Stimulated activated CD8-positive, alpha-beta memory T cell treated with anti-CD3 and anti-CD28 coated beads, Interleukin-7, amount 100 ng/mL, for 1 hour (primary cell): ENCODE measurements at places on chromosomes 1 and 21.

GRCh38 chr1:25654109-25654660 is 37.6 kb downstream of the MAN1C1 start:
- DNase-seq = no peak

- DNase-seq = no peak
Observed at GRCh38 chr1:178382372-178382771, 114.4 kb downstream of the CLEC20A start.

DNA sequence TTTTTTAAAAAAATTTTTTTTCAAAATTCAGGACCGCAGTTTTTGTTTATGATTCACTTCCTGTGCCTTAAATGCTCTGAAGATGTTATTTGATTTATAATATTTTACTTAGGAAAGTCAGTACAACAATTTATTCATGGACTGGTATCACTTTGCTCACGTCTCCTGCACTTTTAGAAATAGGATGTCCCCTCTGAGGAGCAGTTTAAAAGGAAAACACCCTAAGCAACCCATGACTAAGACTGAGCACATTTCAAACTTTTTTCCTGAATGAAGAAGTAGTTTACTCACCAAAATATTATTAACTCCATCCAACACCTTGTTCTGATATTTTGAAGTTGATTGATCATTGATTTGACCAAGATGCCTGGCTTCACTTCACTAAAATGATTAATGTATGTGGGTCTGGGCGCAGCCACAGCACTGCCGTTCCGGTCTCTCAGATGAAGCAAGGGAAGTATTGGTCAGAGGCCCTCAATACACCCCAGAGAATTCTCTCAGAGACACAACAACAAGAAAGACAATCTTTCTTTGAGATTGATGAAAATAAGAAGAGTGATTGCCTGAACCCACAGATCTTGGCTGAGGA is 223.9 kb downstream of the TGFB2 start:
- DNase-seq = no peak

GRCh38 chr1:203453616-203454015 is 22.0 kb upstream of the PRELP start:
- no peak for DNase-seq

DNA sequence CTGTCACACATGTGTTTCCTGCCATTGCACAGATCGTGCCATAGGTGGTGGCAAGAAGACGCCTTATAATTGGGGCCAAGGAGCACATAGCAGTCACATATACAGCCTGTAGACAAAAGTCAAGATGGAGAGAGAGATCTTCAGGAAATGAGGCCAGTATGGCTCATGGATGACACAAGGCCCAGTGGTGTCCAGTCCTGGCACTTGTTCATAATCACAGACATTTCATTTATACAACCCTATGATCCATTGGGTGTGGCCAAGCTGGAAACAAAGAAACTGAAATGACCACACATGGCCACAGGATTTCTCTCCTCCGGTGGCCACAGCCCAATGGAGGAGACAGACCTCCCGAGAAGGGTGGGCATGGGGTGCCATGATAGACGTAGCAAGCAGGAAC is 78.5 kb upstream of the KAZN start:
- no peak for DNase-seq

GRCh38 chr1:161017756-161018630 is 3.0 kb downstream of the F11R start:
- DNase-seq = no peak

GRCh38 chr1:161185282-161185682 is 8.0 kb upstream of the B4GALT3 start:
- no peak for DNase-seq

- DNase-seq = no peak
Observed at GRCh38 chr1:206826394-206826793, 39.0 kb upstream of the IL20 start.

DNA sequence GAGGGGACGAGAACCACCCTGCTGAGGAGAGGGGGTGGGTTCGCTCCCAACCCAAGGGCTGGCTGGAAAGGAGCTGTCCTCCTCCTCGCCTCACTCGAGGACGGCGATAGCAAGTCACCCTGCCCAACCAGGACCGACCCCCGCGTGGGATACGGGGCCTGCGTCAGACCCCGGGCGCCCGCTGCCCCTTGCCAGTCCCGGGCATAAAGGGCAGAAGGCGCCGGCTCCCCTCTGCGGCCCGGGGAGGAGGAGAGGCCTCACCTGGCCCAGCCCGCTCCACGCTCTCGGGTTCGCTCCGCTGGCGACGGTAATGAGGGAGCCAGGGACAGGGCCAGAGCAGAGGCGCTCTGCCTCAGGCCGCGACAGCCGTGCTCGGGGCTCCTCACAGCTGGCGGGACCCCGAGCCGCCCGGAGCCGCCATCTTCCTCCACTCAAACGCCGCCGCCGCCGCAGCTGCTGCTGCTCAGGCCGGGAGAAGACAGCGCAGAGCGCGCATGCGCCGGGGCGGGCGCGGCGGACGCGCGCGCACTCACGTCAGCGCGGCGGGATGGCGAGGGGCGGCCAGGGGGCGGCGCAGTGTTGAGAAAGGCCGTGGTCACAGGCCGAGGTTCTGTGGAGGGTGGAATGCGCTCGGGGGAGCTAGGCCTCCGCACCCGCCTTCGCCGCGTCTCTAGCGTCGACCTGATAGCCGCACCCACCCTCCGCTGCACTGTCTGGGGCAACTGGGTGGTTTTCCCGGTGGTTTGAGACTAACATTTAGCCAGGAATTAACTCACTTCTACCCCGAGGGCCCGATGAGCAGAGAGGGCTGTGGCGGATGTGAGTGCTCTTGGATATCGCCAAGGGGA is at the start of gene FBXO42:
TSS of gene FBXO42 (minus strand) at position 487 of the 848 bp plus-strand sequence. CDS start 37,062 bp downstream, outside the sequence.
- peak; percentile 77 for DNase-seq

- no peak for DNase-seq
Observed at GRCh38 chr1:53573522-53573921, 114.3 kb downstream of the DMRTB1 start.

DNA sequence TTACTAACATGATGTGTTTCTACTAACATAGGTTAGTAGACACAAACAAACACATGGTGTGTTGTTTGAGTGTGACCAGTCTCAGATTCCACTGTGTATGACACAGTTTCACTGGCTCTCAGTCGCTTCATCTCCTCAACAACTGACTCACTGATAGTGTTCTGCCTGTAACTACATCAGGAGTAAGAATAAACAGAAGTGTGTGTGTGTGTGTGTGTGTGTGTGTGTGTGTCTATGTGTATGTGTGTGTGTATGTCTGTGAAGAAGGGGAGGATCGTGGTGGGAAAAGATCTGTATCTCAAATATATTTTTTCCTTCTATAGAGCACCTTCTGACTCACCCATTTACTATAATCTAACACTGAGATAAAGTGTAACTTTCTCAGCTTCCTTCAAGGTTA is 391.0 kb downstream of the PTPRC start:
- DNase-seq = no peak

DNA sequence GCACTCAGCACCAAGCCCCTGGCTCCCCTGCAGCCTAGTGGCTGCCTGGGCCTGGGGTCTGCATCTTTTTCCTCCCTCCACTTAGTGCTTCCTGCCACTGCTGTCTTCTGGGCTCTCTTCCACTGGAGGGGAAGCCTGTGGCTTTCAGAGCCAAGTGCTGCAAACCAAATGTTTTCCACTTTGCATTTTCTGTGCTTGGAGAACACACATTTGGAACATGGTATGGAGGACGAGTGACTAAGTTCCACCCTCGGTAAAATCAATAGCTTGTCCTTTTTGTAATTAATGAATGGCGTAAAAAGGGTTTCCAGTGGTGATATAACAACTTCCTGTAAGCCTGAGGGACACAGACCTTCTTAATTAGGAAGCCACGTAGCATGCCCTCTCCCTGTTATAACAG is 10.1 kb upstream of the GPR153 start:
- DNase-seq = no peak

DNA sequence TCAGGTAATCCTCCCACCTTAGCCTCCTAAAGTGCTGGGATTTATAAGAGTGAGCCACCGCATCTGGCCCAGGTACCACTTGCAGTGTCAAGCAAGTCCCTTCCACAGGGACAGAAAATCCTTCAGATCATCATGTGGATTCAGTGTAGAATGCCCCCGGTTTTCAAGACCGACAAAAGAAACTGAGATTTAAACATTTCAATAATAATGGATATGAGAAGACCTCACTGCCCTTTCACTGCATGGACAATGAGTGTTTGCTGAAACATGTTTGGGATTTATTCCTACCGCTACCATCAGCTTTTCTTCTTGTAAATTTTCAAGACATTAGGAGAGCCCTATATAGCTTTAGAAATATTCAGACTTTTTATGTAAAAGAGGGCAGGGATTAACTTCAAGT is 41.5 kb downstream of the HTR6 start:
- no peak for DNase-seq

GRCh38 chr1:84833194-84833593 is 59.8 kb downstream of the LPAR3 start:
- DNase-seq = no peak

GRCh38 chr1:100832694-100833428 is 61.8 kb downstream of the EXTL2 start:
- no peak for DNase-seq

- DNase-seq = peak; percentile 25
Observed at GRCh38 chr1:154344977-154345837, 19.9 kb downstream of the ATP8B2 start.

- no peak for DNase-seq
Observed at GRCh38 chr1:157269656-157270375, 131.6 kb upstream of the ETV3 start.

DNA sequence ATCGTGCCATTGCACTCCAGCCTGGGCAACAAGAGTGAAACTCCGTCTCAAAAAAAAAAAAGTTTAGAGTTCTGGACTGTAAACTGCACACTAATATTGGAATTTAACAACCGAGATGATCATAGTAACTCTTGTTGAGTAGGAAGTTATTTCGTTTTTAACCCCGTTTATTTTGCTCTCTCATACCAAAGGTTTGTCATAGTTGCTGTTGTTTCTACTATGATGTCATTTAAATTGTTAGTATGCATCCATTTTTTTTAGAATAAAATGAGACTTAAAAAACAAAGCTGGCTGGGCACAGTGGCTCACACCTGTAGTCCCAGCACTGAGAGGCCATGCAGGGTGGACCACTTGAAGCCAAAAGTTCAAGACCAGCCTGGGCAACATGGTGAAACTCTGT is 49.3 kb downstream of the DOP1B start:
- DNase-seq = no peak

- DNase-seq = no peak
Observed at GRCh38 chr1:37133276-37134145, 99.2 kb upstream of the GRIK3 start.

DNA sequence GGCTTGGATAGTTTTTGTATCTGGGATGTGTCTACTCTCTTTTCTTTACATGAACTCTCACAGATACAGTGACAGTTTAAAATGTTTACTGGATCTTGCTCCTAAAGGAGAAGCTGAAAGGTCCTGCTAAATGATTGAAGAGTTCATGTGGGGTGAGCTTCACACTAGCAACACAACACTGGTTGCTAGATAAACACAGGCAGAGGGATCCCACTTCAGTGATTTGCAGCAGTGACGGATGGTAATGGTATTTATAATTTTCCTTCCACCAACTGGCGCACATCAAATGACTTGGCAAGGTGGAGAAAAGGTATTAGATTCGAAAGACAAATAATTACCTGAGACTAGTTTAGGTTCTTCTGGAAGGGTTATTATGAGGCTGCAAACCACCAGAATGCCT is 270.2 kb downstream of the TBX15 start:
- DNase-seq = no peak

DNA sequence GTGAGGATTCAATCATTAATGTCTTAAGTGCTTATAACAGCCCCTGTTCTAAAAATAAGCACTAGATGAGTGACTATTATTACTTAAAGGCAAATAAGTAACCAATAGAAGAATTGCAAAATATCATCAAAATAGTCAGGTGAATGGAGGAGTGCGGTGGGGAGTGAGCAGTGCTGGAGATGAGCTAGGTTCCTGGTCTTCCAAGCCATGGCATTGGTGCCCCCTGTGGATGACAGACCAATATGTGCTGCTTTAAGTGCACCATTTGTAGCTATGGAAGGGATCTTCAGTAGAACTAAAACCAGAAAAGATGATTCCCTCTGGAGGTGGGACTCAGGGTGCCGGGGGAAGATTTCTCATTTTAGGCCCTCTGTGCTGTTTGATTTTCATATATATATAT is 46.1 kb upstream of the SLC30A1 start:
- no peak for DNase-seq

- DNase-seq = no peak
Observed at GRCh38 chr1:42963378-42964043, 4.8 kb upstream of the SLC2A1 start.

DNA sequence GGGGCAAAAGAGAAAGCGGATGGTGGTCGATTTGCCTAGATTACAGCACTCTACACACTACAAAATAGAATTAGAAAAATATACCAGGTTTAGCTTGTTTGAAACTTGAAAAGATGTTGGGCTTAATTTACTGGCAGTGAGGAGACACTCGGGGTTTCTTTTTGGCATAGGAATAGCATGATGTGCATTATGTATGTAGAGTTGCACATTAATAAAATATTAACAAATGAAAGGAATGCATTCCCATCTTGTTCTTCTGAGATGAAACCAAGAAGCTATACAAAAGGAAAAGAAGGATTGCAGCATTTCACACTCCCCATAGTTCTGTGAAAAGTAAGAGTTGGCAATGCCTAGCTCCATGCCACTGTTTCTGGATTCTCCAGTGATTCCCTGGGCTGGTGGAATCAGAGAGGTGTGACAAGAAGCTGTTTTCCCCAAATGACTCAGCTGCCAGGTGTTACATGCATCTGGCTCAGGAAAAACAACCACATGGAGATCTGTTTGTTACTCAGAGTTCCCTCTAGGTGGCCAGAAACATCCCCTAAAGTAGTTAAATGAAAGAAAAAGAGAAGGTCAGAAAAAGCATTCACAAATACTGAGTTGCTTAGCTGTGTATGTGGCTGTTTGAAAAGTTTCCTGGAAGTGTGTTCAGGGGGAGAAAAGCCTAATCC is 115.6 kb downstream of the UCK2 start:
- no peak for DNase-seq
